CD4-positive, alpha-beta T cell treated with Interleukin-15 for 1 hour (primary cell): ENCODE measurements at places on chromosomes 1 and 21.

GRCh38 chr1:37255136-37255795 lies 219.1 kb upstream of the ZC3H12A start:
- DNase-seq = no peak

- DNase-seq = no peak
Observed at GRCh38 chr1:91645031-91645430, 144.4 kb downstream of the CDC7 start.

GRCh38 chr21:29302359-29302875 lies 3.7 kb downstream of the BACH1 start:
- no peak for DNase-seq

- DNase-seq = no peak
Observed at GRCh38 chr1:245790441-245790840, 635.7 kb downstream of the KIF26B start.
